ENCODE measurements at places on chromosomes 1 and 21.

DNA sequence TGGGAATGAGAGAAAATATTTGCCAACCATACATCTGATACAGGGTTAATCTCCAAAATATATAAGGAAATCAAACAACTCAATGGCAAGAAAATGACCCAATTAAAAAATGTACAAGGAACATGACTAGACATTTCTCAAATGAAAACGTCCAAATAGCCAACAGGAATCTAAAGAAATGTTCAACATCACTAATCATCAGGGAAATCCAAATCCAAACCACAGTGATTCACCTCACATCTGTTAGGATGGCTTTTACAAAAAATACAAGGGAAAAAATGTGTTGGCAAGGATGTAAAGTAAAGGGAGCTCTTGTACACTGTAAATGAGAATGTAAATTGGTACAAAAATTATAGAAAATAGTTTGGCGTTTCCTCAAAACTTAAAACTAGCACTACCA, 54.7 kb upstream of the ZRANB2 start:
- DNase-seq, result no peak

- no peak for DNase-seq
These were observed 504.5 kb downstream of the LMO4 start for GRCh38 chr1:87833166-87833565.

DNA sequence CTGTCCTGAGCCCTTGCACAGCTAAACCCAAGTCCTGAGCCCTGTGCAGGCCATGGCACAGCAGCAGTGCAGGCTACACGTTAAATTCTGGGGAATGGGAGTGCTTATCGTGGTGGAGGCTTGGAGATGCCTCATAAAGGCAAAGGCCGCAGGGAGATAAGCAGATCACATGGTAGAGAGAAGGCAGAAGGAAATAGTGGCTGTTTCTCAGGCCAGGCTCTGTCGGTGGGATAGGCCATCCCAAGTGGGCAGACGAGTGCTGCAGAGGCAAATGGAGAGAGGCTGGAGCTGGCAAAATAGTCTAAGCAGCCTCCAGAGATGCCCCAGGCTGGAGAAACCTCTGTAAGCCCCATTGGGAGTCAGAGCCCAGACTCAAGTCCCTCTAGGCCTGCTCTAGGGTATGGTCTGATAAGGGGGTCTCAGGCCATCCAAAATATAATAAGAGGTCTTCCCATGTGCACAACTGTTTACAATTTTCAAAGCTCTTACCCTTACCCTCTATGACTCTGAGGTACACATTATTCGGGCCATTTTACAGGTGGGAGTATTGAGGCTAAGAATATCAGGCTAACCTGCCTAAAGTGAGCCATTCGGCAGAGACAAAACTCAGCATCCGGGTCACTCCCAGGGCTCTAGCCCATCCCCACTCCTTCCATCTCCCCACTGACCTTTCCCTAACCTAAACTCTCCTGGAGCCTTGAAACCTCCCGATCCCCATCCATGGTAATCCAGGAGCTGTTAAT, 79.6 kb downstream of the NKAIN1 start:
- DNase-seq, result no peak

DNA sequence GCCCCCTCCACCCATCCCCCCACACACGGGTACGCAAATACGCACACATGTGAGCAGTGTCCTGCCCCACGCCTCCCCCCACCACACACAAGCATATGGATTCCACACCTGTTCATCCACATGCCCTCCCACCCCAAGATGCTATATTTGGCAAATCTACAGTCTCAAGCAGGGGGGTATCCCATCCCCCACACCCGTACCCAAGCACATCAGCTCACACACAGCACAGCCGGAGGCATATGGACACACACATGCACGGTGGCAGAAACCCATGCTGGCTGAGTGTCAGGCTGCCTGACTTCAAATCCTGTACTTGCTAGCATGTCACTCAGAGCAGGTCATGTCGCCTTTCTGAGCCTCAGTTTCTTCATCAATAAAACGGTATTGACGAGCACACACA, 10.6 kb downstream of the COL16A1 start:
- no peak for DNase-seq

- DNase-seq, result no peak
These were observed 7.8 kb upstream of the TNFRSF8 start for GRCh38 chr1:12055259-12055658.

DNA sequence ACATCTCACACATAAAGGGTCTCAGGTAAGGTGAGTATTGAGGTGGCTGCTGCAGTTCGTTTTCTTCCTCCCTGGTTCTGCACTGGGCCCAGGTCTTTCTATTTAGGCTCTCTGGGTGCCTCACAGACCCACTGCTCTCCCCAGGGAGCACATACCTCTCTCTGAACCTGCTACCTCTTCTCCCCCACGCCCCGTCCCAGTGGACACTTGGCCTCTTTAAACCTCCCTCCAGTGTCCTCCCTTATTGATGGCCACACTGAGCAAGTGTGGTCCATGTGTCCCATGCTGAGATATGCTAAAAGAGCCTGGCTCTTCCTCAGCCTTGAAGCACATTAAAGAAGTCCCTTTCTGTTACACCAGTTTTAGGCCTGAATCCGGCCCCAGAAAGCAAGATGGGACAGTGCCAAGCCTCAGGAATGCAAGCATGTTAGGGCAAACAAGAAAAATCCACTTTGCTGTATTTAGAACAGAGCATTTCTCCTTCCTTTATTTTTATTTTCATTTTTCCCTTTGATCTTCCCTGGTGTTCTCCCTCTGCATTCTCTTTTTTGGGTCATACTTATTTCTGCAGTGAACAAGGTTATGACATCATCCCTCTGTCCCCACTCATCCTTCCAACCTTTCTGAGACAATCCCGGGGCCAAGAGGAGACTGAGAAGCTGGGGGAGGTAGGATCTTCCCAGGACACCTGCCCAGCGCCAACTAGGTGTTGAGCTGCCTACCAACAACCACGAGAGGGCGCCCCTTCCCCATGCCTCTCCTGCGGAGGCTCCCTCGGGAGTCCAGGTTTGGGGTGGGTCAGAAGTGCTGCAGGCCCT, 5.0 kb upstream of the CHI3L2 start:
- DNase-seq, result peak; percentile 64

DNA sequence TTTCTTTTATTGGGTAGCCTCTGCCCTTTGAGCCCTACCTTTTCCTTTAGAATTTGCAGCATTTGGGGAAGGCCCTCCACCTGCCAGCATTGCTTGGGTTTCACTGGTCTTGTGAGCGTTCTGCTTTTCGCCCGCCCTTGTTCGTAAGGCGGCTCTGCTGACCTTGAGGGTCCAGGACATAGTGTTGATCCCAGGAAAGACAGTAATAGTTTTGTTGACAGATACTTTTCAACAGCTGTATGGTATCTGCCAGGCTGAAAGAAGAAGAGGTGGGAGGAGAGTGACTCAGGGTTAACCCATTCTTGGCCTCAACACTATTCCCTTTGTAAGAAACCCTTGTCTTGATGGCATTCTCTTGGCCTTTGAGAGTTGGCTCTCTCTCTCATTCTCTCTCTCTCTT, 113.4 kb upstream of the SPAG17 start:
- DNase-seq, result no peak

DNA sequence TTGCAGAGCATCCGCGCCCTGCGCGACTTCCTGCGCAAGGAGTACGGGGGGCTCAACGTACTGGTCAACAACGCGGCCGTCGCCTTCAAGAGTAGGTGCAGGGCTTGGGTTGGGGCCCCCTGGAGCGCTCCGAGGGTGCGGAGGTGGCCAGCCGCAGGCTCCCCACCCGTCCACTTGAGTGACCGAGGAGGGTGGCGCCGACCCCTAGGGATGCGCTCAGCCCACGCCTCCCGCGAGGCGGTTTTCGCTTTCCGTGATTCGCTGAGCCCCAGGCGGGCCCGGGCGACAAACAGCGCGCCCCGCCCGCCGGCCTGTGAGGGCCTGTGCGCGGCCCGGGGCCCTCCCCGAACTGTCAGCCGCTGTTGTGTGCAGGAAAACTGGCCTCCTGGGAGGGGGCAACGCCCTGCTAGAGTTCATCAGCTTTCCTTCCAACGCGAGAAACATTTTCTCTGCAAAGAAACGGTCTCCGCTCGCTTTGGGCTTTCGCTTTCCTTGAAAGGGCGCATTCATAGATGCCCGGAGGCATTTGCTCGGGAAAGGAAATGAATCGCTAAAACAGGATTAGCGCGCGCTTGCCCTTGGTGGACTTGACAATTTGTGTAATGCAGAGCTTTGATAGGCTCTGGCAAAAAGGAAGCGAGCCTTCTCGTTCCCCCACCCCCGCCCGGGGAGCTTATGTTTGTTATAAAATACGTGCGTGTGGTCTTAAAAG, 668 bp downstream of the CBR3 start:
- DNase-seq, result peak; percentile 56

GRCh38 chr1:38530957-38531356, 328.6 kb downstream of the RRAGC start:
- no peak for DNase-seq

DNA sequence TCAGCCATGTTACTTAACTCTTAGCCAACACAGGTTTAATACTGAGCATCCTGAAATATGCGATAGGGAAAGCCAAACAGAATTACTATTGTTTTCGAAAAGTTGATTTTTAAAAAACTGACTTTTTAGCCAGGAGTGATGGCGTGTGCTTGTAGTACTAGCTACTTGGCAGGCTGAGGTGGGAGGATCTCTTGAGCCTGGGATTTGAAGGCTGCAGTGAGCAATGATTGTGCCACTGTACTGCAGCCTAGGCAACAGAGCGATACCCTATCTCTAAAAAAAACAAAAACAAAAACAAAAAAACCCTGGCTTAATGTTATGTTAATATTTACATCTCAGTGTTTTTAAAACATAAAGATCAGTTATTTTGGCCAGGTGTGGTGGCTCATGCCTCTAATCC, 16.7 kb downstream of the NMNAT1 start:
- DNase-seq, result no peak

DNA sequence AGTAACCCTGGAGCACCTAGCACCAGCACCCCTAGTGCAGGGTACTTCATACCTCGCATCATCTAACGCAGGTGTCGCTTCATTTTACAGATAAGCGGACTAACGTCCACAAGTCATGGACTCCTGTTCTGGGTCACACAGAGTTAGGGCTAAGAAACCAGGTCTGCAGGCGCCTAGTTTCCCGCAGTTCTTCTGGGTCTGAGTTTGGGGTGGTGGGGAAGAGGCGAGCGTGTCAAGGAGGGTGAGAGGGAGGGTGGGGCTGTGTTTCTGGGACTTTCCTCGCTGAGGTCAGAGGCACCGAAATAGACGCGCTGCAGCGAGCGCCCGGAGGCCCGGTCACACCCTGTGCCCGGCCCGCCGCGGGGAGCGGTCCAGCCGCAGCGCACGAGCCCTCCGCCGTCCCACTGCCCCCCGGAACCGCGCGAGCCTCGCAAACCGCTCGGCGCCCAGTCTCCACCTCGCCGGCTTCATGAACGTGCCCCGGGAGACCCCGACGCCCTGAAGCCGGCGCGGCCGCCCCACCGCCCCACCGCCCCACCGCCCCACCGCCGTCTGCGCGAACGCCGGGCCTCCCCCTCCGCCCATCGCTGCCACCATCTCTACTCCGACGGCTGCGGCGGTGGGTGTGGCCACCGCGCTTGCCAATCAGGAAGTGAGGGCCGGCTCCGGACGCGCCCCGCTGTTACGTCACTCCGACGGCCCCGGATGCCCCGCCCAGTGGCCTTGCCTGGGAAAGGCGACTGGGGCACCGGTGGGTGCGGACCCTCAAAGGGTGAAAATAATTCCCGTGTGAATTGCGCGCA, 12.3 kb downstream of the IFI6 start:
- peak; percentile 85 for DNase-seq

GRCh38 chr1:97170300-97170699, 448.7 kb downstream of the PTBP2 start:
- no peak for DNase-seq

- DNase-seq, result no peak
These were observed 7.3 kb downstream of the GSTM5 start for GRCh38 chr1:109719337-109719837.

DNA sequence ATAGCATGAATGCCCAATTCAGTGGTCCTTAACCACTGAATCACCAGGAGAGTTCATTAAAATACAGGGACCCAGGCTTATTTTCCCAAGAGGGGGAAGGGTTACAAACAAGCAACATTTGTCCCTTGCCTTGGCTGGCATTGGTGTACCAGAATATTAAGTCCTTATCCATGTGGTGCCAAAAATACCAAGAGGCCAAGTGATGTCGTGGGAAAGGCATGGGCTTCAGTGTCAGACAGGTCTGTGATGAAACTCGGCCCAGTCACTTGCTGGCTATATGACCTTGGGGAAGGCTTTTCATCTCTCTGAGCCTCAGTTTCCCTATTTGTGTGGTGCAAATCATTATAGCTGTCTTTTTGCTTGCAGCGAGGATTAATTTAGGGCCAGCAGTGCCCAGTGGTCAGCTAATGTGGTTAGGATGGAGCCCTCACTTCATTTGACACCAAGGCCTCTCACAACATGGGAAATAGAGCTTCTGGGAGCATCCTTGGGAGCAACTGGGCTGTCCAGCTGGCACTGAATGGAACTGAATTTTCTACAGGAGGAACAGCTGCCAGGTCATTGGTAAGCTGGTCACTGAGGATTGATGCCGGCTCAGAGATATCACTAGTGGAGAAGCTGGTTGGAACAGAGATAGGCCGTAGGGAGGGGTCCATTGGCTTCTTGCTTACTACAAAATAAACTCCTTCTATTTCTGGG, 77.2 kb upstream of the PPP2R5A start:
- no peak for DNase-seq

GRCh38 chr1:203467550-203467921, 8.1 kb upstream of the PRELP start:
- DNase-seq, result no peak

DNA sequence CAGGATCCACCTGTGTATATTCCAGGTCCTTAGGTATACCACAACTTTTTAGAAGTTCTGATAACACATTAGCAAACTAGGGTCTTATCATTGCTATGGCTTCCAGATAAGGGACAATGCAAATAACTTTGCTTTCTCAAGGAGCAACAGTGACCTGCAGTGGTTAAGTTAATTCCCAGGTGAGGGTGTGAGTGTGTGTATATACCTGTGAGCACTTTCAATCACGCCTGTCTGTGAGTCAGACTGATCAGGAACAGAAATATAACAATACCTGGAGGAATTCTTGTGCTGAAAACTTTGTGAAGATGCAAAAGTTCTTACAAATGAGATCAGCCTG, 317.0 kb downstream of the PAPPA2 start:
- no peak for DNase-seq

- no peak for DNase-seq
These were observed 18.6 kb upstream of the ADGRB2 start for GRCh38 chr1:31782421-31783410.

DNA sequence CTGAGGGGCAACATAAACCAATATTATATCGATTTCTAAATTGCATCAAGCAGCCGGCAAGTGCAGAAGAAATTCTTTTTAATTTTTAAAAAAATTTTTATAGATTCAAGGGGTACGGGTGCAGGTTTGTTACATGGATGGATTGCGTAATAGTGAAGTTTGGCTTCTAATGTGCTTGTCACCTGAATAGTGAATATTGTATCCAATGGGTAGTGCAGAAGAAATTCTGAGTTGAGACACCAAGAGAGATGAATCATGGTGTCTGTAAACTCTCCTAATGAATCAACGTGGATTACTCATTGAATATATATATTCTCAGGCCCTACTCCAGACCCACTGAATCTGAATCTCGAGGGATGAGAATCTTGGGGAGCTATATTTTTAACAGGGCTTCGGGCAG, 253.7 kb upstream of the FOXD3 start:
- DNase-seq, result no peak

GRCh38 chr1:23573574-23574182, 14.4 kb upstream of the ID3 start:
- no peak for DNase-seq

- no peak for DNase-seq
These were observed 172.6 kb downstream of the PLA2G4A start for GRCh38 chr1:187001198-187001889.
